ENCODE measurements at places on chromosomes 2 and 18. TPM values are rescaled to one million over a fixed set of nuclear protein-coding genes. Genes with fewer than 3 reads are reported as not detected.

NYAP2 gene
- total RNA-seq, result not detected

ABCB11 gene
- 0.37 TPM for total RNA-seq

EHBP1 gene
- total RNA-seq, result 32.2 TPM

SNORC gene
- total RNA-seq, result 0.50 TPM

All from cardiac ventricle fibroblast (primary cell).